Stimulated activated CD8-positive, alpha-beta memory T cell treated with anti-CD3 and anti-CD28 coated beads, Interleukin-4, amount 100 ng/mL, for 1 hour (primary cell): ENCODE measurements at places on chromosomes 2 and 18.
A peak's percentile ranks its signal among the peaks of the same experiment; 100 is the strongest.

GRCh38 chr2:37847792-37848191, 77.3 kb upstream of the RMDN2 start:
- no peak for DNase-seq

DNA sequence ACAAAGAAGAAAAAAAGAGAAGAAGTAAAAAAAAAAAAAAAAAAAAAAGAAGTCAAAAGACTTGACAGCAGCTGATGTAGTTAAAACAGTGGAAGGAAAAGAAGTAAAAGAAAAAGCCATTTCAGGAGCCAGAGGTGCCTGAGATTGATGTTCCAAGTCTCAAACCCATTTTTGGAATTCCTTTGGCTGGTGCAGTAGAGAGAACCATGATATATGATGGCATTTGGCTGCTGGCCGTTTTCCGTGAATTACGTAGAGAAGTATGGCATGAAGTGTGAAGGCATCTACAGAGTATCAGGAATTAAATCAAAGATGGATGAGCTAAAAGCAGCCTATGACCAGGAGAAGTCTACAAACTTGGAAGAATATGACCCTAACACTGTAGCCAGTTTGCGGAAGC, 7.6 kb upstream of the CHST10 start:
- DNase-seq, result no peak

- no peak for DNase-seq
Observed at GRCh38 chr2:72833084-72833714, 7.4 kb upstream of the EXOC6B start.

- no peak for DNase-seq
Observed at GRCh38 chr2:175010848-175011254, 5.7 kb upstream of the CHN1 start.

DNA sequence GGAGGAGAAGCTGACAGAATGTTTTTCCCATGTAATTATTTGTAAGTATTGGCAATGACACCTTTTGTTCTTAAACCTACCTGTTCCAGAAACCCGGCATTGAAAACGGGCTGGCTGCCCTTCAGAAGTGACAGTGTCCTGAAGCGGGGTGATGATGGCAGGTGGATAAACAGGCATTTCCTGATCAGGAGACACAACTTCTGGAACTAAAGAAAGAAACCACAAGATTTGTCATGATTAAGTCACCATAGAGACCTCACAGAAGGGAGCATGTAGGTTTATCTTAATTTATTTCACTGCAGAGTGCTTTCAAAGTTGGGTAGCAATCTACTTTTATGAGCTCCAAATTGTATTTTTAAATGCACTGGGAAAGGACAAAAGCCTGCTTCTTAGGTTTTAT, 43.1 kb downstream of the TTN start:
- no peak for DNase-seq

DNA sequence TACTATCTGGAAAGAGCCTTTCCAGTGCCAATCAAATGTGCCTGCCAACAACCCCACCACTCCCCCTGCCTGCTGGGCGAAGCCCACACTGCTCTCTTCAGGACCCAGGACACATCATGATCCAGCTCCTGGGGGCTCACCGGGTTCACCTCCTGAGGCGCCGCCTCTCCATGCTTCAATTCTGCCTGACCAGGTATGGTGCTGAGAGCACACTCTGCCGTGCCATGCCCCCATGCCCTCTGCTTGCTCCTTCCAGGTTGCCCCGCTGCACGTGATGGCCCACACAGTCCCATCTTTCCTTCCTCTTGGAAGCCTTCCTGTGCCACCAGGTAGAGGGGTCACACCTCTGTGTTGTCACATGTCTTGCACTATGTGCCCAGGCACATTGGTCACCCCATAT, 47.5 kb downstream of the ASB18 start:
- no peak for DNase-seq

GRCh38 chr2:163122257-163122656, 283.7 kb upstream of the KCNH7 start:
- DNase-seq, result no peak

- no peak for DNase-seq
Observed at GRCh38 chr2:178391701-178392100, 59.3 kb downstream of the PRKRA start.

DNA sequence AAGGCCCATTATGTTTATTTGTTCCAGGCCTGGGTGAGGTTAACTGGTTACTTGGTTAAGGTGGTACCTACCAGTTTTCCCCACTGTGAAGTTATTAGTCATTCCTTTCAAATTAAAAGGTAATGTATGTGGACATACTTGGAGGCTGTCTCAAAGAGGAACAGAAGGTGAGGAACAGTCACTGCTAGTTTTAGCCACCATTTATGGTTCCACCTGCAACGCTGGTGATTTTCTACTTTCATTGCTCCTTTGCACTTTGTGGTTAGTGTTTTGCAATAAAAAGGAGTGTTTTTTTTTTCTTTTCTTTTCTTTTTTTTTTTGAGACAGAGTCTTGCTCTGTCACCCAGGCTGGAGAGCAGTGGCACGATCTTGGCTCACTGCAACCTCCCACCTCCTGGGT, 6.1 kb upstream of the ST6GAL2 start:
- DNase-seq, result no peak

DNA sequence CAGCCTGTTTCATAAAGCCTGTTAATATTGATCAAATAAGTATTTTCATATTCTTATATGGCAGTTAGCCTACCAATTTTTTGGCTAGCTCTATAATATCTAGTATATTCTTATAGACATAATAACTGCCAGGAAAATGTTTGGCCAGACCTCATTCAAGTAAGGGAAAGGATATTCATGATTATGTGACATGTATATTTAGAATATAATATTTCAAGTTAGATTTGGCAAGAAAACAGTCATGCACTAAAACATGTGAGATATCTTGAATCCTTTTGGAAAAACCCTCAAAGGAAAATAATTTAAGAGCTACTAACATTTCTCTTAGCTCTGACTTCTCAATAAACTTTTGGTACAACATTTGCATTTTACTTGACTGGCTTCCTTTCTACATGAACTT, 694.1 kb downstream of the PLCL1 start:
- no peak for DNase-seq

GRCh38 chr2:174873471-174873870, 109.2 kb upstream of the CHRNA1 start:
- no peak for DNase-seq

DNA sequence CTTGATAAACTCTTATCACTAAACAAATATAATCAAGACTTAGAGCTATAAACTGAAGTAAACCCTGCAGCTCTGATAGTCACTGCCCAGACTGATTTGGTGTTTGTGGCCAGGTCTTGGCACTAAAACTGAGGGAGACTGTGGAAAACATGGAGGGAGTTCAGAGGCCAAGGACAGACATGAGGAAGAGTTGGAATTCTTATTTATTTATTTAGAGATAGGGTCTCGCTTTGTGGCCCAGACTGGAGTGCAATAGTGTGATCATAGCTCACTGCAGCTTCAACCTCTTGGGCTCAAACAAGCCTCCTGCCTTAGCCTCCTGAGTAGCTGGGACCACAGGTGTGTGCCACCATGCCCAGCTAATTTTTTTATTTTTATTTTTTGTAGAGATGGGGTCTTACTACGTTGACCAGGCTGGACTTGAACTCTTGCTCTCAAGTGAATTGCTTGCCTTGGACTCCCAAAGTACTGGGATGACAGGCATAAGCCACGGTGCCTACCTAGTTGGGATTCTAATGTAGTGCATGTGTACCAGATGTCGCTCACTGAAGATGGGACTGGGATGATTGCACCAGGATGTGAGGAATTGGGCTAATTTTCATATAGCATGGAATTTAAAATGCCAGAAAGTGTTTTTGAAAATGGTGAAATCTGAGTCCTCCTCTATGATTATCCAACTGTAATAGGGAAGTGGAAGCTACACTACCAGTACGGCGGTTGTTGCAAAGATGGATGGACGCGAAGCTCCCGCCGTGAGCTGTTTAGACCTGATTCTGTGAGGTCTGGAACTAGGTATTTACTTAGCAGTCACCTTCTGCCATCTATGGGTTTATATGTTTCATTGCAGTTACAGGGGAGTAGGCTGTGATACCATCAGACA, 52.7 kb upstream of the CTLA4 start:
- DNase-seq, result no peak

DNA sequence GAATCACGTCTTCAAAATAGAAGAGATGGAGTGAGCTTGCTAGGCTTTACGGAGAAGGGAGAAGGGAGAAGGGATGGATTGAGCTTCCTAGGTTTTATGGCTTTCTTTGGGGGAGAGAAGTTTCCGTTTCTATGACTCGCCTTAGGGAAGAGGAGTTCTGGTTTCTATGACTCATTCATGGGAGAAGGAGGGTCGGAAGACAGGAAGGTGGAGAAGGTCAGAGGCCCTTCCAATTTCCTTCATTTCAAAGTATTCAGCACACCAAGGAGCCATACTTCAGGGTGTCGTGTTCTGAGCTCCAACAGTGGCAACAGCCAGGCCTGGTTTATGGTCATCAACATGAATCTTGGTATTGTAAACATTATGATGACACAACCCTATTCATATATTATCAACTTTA, 284.7 kb upstream of the VWC2L start:
- no peak for DNase-seq

DNA sequence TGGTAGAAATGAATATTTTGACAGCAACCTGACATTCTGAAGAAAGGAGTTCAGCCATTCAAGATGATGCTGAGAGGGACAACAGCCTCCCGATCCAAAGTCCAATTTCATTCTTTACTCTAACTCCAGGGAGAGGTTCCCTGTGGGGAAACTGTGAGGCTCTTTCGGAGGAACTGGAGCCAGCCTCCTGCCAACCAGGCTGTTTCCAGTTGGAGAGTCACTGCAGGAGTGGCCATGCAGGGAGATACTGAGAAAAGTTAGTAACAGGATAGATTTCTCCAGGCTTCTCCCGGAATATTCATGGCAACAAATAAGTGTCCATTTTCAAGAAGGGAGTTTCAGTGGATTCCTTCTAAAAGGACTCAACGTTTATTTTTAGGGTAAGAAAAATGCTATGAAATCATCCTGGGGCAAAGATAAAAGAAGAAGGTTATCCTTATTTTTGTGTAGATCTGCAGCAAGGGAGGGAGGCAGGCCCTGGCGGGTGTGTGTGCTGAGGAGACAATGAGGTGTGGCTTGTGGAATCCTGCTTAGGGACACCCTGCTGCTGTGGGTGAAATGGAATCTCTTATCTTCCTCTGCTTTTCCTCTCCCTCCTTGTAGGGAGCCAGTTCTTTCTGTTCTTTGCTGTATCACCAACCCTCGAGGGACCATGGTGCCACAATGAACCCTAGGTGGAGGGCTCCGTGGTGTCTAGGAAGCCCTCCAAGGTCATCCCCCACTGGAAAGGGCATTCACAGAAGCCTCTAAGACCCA, 18.1 kb downstream of the KLHL14 start:
- no peak for DNase-seq

DNA sequence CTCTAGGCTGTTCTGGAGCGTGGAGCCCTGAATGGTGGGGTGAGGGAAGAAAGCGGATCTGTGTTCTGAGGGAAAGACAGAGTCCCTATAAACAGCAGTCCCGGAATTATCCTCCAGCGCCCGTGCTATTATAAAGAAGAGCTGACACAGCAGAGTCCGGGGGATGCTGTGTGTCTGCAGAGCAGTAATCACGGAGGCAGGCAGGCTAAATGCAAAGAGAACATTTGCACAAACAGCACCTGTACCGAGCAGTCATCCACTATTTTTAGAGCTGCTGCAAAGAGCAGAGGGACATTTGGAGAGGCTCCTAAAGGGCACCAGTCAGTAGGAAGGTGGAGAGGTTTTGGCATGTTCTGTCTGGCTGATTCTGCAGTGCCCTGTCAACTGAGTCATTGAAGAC, 293.8 kb upstream of the SLC14A2 start:
- DNase-seq, result no peak

- DNase-seq, result no peak
Observed at GRCh38 chr2:228374741-228375140, 193.3 kb upstream of the SPHKAP start.

GRCh38 chr2:238483021-238483420, 56.3 kb downstream of the ASB1 start:
- DNase-seq, result no peak

GRCh38 chr2:109225170-109225782, 96.3 kb downstream of the SH3RF3 start:
- DNase-seq, result no peak

GRCh38 chr2:218223046-218223445, 6.1 kb downstream of the ARPC2 start:
- DNase-seq, result no peak

DNA sequence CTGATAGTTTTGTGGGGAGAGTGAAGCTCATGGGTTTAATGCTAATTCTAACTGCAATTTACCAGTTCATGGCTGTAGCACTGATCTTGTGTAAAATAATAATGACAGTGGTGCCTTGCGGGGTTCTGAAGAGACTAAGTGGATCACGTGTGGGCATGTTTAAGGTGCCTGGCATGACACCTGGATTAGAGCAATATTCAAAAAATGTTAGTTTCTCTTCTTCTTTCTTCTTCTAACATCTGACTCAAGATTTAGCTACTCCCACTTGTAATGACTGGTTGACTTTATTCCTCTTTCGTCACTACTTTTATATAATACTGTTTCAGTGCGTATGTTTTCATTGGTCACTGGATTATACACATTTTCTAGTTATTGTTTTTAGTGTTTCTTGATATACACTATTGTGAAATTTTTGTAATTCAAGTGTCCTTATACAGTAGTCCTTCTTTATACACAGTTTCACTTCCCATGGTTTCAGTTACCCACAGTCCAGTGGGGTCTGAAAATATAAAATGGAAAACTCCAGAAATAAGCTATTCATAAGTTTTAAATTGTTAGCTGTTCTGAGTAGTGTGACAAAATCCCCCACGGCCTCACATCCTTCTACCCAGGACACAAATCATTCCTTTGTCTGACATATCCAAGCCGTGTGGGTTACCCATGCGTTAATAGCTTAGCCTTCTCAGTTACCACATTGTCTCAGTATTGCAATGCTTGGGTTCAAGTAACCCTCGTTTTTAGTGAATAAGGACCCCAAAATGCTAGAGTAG, 662.2 kb upstream of the CNTNAP5 start:
- DNase-seq, result no peak

GRCh38 chr2:59961746-59962145, 591.7 kb downstream of the BCL11A start:
- DNase-seq, result no peak

DNA sequence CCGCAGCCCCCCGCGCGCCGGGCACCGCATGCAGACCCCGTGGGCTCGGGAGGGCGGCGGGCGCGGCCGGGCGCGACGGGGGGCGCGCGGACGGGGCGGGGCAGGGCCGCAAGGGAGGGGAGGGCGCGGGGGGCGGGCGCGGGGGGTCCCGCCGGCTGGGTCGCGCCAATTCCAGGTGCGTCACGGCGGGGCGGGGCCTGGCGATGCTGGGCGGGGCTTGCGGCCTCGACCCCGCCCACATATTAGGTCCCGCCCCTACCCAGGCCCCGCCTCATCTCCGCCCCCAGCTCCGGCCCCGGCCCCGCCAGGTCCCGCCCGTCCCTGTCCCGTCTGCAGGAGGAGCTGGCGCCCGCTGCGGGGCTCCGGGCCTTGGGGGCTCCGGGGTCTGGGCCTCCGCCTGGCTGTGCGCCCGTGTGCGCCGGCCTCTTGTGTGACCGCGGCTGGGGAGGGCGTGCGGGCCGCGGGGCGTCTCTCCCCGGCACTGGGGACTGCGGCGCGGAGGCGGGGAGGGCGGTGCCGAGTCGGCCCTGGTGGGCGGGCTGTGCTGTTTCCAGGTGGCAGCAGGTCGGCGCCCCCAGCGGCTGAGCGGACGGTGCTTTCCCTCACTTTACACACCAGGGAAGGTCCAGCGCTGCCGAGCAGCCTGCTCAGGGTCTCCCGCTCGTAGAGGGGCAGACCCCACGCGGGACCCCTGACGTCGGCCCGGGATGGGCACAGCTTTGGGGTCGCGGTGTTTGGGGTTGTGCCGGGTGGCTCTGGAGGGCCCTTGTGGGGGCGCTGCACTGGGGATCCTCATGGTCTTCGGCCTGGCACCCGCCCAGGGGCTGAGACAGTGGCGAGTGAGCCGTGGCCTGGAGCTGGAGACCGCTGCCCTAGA, 554 bp downstream of the ING5 start:
- DNase-seq, result peak; percentile 82

- no peak for DNase-seq
Observed at GRCh38 chr18:77100751-77101355, 31.7 kb downstream of the MBP start.
